BJ (cell line): ENCODE measurements at places on chromosomes 4 and X.

DNA sequence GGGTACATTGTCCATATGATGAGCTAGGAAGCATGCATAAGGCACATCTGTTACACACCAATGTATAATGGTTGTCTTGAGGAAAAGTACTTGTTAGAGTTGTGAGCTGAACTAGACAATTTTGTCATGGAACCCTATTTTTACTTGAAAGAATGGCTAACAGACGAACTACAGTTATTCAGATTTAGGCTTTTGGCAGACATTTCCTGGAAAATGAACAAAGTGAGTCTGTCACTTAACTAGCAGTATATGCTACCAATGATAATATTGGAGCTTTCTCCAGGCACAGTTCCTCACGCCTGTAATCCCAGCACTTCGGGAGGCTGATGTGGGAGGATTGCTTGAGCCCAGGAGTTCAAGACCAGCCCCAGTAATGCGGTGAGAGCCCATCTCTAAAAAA, 61.9 kb upstream of the SLC25A43 start:
- DNase-seq = no peak

- DNase-seq = no peak
Measured at GRCh38 chrX:69361311-69361845, 142.7 kb upstream of the NALF2 start.

DNA sequence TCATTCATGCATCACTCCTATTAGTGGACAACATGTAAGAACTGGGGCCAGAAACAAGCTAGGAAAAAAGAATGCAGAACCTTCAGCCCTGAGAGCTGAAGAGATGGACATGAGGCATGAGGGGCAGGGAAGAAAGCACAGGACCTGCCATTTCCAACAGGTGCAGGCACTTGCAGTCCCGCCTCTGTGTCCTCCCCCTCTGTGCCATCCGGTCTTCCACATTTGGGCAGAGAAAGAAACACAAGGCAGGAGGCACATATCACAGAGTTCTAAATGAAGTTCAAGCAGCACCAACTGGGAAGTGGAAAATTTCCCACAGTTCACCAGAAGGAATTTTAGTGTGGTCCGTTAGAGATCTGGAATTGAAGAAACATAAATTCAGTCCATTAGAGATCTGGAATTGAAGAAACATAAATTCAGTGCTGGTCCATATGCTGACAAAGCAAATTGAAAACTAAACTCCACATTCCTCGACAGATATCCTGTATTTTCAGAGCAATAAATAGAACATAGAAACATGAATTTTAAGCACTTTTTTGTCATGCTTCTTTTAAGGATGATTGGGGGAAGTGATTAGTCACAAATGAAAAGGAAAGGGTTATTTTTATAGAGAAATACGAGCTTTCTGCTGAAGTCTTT, 57.2 kb upstream of the DAPP1 start:
- no peak for DNase-seq

- no peak for DNase-seq
Measured at GRCh38 chrX:1392376-1393068, 609 bp upstream of the SLC25A6 start.

GRCh38 chr4:184831153-184831552, 5.4 kb upstream of the ACSL1 start:
- DNase-seq = no peak

- no peak for DNase-seq
Measured at GRCh38 chr4:120773641-120774040, 148.9 kb downstream of the PRDM5 start.

DNA sequence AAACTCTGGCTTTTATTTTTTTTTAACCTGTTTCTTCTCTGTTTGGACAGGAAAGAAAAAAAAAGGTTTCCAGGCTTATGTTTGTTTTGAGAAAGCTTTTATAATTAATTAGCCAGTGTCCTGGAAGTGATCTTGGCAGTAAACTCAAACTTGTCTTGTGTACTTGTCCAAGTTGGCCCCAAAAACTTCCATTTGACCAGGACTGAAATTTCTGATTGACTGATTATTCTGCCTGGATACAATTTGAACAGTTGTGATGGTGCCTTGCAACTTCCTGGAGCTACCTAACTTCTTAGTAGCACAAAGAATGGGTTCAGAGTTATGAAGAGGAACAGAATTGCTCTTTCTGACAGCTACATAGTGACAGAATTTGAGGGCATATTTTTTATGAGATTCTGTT, 62.0 kb downstream of the SLC4A4 start:
- no peak for DNase-seq

- no peak for DNase-seq
Measured at GRCh38 chr4:167100120-167100519, 134.2 kb downstream of the SPOCK3 start.

DNA sequence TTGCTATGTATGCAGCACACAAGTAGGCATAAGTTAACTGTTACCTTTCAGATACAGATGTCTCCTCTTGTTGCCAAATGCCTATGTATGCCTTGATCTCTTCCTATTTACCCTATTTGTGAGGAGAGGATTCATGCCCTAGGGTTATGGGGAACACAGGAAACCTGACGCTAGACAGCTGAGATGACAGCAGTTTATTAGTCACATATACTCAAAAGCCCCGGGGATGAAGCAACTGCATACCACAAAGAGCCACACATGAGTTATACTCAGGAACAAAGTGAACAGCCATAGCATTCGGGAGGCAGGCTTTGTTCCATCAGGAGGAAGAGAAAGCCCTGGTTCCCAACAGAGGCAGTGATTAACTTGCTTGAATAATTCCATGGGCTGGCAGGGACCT, 1011.7 kb upstream of the PCDH7 start:
- DNase-seq = peak; percentile 5

DNA sequence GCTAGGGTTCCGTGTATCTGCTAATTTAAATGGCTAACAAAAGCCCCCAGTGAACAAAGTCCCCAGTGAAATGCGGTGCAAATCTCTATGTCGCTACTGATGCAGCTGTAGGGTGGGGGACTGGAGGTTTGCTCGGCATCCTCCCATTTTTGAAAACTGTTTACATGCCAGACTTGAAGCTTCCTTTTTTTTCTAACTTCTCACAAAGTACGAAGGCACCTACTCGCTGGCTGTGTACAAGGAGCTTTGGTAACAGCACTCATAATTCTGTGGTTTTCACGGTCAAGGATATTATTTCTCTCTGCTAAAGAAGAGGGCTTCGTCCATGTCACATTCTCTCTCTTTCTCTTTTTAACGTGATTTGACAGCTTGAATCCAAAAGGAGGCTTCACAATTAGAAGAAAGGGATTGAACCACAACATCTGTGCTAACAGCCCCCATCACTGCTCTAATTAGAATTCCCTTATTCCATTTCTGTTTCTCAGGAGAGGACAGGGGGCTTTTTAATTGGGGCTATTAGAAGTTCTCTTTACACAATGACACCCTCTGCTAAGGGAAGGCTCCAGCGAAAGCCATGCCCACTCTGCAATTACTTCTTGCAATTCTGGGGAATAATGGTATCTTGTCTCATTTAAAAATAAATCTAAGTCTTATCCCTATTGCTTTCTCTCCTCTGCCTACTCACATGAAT, 46.7 kb downstream of the TMEM156 start:
- DNase-seq = no peak

GRCh38 chr4:177323416-177323815, 13.7 kb downstream of the NEIL3 start:
- no peak for DNase-seq

DNA sequence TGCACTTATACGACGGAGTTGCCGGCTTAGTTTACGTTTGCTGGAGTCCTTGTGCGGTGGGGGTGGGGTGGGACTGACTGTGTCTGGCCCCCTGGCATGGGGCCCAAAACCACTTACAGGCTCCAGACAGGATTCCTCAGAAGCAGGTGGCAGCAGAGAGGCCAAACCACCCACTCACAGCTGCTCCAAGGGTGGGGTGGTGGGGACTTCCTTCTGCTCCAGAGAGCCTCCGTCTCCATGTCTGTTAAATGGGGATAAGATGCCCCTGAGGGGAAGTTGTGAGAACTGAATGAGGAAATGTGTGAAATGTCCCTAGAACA, 36.7 kb downstream of the PSAPL1 start:
- DNase-seq = no peak

- DNase-seq = no peak
Measured at GRCh38 chr4:101291198-101291597, 56.1 kb downstream of the PPP3CA start.

- DNase-seq = no peak
Measured at GRCh38 chr4:62543002-62543401, 1342.9 kb downstream of the ADGRL3 start.

DNA sequence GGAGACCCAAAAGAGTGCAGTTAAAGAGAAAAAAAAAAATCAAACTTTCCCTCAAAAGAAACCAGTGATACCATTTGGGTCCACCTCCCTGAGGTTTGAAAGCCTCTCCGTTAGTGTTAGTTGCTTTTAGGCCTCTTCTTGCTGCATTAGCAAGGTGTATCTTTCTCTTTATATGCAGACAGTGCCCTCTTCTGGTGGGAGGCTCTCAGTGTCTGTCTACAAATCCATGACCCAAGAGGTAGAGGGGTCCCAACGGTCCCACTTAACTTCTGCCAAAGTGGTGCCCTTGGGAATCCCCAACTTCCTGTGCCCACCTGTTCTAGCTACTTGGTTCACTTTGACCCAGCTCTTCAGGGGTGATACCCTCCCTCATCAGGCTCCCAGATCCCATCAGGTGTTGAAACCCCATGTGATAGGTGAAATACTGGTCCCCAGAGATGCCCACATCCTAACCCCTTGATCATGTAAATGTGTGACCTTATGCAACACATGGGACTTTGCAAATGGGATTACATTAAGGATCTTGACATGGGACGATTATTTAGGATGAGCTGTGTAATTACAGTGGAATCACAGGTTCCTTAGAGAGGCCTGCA, 63.7 kb upstream of the CD99 start:
- DNase-seq = no peak

DNA sequence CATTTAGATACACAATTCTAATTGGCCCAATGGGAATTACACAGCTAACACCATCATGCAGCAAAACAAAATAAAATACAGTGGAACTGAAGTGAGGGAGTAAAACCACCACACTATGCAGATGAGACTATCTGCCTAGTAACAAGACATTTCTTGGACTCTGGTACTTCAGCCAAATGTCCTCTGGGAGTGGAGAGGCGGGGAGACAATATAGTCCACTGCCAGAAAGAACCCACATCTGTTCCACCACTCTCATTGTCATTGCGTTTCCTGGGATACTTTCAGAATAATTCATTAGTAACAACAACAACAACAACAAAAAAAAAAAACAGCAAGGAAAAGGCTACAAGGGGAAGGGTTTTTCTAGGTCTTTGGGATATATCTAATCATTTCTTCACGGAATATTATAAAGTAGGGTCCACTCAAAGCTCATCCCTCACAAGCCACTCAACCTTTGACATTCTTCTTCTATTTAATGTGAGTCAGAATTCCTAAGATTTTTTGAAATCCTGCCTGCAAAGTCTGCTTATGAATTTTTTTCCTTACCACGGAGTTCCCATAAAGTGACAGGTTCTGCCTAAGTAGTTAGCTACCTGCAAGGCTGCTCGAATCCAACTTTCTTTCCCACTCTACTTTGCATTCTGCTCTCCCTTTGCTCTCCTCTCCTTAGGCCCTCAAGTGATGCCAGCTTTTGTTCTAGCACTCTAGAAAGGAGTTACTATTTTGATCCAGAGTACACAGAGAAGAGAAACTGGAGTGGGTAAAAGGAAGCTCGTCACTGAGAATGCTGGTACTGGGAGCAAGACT, 254.6 kb downstream of the CHIC1 start:
- DNase-seq = no peak

DNA sequence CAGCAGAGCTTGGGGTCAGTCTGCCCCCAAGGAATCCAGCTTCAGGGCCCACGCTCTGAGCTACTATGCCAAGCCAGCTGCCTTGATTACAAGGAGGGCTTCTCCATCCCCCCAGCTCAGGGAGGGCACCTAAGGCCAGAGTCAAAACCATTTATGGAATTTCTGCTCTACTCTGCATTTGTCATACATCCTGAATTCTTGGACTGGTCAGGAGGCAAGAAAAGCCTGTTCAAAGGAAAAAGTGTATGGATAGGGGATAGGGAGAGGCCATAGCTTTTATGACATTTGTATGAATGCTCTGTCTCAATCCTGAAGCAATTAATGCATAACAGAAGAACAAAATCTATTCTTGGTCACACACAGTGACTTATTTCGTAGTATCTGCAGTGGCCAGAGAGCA, 32.2 kb downstream of the EDNRA start:
- DNase-seq = peak; percentile 52

DNA sequence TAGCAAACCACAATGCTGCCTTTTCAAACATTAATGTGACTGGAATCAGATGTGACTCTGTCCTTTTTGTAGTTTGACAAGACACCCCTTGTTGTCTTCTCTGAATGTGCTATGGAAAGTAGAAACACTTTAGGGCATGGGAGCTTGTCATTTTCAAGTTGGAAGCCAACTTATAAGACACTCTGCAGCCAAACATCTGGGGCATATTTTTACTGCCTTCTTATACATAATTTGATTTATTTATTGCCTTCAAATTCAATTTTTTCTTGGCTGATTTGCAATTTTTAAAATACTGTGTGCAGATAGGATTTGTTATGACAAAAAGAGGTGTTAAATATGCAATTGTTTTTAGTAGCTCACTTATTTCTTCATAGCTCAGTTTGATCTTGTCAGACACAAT, 1002.0 kb upstream of the PCDH7 start:
- DNase-seq = no peak

- DNase-seq = no peak
Measured at GRCh38 chrX:10447564-10448214, 172.7 kb downstream of the MID1 start.

GRCh38 chr4:3342182-3342854, 49.5 kb downstream of the RGS12 start:
- peak; percentile 26 for DNase-seq

- no peak for DNase-seq
Measured at GRCh38 chr4:122826553-122827257, at the start of gene FGF2. FGF2 (plus strand) TSS chr4:122826831; CDS start chr4:122827175, 344 bp downstream.
